Lower lobe of right lung (tissue), 2 donors: ENCODE measurements at places on chromosomes 2 and 18. TPM values are rescaled to one million over a fixed set of nuclear protein-coding genes. Genes with fewer than 3 reads are reported as not detected.

DQX1 gene
- 0.44 TPM for total RNA-seq

DNA sequence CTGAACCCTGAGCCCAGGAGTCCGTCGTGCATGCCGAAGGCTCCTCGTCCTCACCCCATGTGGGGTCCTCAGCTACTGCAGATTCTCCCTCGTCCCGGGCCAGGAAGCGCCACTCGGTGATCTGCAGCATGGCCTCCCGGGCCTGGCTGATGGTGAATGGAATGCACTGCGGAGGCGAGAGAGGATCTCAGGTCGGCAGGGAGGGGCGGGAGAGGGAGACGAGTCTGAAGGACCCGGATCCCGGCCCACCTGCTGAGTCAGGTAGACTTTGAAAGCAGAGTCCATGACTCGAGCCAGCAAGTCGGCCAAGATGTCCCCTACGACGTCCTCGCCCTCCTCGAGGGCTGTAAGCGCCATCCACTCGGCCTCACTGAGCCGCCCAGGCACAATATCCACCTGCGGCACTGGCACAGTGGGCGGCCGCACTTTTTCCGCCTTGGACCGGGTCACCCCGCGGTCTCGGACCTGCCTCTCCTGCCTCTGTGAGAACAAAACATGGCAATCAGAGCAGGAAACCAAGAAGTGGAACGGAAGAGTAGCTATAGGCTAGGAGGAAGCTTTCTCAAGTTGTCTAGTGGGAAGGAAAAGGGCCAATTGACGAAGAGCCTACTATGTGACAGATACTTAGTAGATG lies 5.5 kb downstream of the C2orf81 start:
- peaks cover 11% of the 10 kb centered on the region for H3K27me3 ChIP-seq
- peaks cover 38% of the 10 kb centered on the region for H3K4me1 ChIP-seq
- no peak for DNase-seq
- peak overlapping the region; percentile 36 for H3K27ac ChIP-seq

DNA sequence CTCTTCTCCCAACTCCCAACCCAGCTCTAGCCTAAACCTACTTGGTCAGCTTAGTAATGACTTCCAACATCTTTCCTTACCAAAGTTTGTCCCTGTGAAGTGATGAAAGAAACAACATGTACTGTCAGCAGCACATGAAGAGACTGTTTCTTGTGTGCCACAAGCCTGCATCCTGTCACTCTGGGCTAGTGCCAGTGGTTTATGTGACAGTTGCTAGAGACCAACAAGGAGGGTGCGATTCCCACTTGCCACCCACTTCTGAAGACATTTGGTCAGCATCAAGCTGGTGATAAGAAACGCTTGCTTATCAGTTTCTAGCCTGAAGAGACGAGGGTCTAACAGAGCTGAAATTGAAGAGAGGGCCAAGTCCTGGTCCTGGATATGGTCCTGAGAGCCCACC lies 132.6 kb downstream of the COL4A4 start:
- H3K36me3 ChIP-seq: no peaks in the 10 kb centered on the region
- no peak overlapping the region for H3K4me3 ChIP-seq
- H3K27me3 ChIP-seq: no peaks in the 10 kb centered on the region
- no peaks in the 10 kb centered on the region for H3K4me1 ChIP-seq
- H3K27ac ChIP-seq: no peak overlapping the region
- no peak for DNase-seq

GRCh38 chr18:11163665-11164064 lies 14.3 kb upstream of the PIEZO2 start:
- peaks cover 4% of the 10 kb centered on the region for H3K4me1 ChIP-seq
- DNase-seq: peak; percentile 54
- peaks cover 5% of the 10 kb centered on the region for H3K27me3 ChIP-seq
- no peak overlapping the region for H3K27ac ChIP-seq
- no peak overlapping the region for H3K4me3 ChIP-seq

ANO7 gene
- 1.3 TPM for total RNA-seq

SETBP1 gene
- 25.8 TPM for total RNA-seq

GRCh38 chr2:226208726-226209125 lies 590.9 kb downstream of the IRS1 start:
- peaks cover 11% of the 10 kb centered on the region for H3K4me1 ChIP-seq
- H3K36me3 ChIP-seq: no peaks in the 10 kb centered on the region
- DNase-seq: no peak
- H3K27me3 ChIP-seq: no peaks in the 10 kb centered on the region
- no peak overlapping the region for H3K4me3 ChIP-seq

GRCh38 chr2:165203689-165204559 lies at the start of gene SCN3A:
SCN3A (minus strand) TSS chr2:165204050; CDS start chr2:165176394, 27,656 bp downstream.
- DNase-seq: no peak
- no peaks in the 10 kb centered on the region for H3K36me3 ChIP-seq
- H3K4me3 ChIP-seq: no peak within 1 kb of the TSS
- no peak within 1 kb of the TSS for H3K27ac ChIP-seq
- H3K27me3 ChIP-seq: no peaks in the 10 kb centered on the region

KDM3A gene
- total RNA-seq: 55.8 TPM

DNA sequence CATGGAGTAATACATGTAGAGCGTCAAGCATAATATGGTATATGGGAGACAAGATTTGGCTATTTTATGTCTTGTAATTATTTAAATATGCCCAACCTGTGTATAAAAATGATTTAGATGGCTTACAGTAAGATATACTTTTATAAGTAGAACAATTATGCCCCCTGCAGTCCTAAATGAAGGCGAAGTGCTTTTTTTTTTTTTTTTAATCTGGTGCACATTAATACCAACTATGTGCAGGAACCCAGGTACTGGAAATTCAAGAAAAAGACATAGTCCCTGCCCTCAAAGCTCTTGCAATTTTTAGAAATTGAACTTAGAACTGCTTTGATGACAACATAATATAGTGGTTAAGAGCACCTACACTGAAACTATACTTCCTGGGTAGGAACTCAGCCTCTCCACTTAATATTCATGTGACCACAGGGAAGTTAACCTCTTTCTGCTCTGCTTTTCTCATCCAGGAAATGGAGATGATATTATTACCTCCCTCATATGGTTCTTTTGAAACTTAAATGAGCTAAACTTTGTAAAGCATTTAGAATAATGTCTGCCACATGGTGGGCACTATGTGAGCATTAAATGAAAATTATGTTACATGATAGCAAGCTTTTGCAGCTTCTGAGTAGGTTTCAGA lies 38.1 kb downstream of the AFTPH start:
- H3K4me1 ChIP-seq: peaks cover 7% of the 10 kb centered on the region
- H3K4me3 ChIP-seq: no peak overlapping the region
- H3K27me3 ChIP-seq: no peaks in the 10 kb centered on the region
- H3K36me3 ChIP-seq: no peaks in the 10 kb centered on the region
- H3K27ac ChIP-seq: no peak overlapping the region

- H3K4me3 ChIP-seq: no peak overlapping the region
- no peaks in the 10 kb centered on the region for H3K36me3 ChIP-seq
- no peak for DNase-seq
- no peak overlapping the region for H3K27ac ChIP-seq
These were observed 143.2 kb downstream of the RHBDD1 start for GRCh38 chr2:226979004-226979403.

DNA sequence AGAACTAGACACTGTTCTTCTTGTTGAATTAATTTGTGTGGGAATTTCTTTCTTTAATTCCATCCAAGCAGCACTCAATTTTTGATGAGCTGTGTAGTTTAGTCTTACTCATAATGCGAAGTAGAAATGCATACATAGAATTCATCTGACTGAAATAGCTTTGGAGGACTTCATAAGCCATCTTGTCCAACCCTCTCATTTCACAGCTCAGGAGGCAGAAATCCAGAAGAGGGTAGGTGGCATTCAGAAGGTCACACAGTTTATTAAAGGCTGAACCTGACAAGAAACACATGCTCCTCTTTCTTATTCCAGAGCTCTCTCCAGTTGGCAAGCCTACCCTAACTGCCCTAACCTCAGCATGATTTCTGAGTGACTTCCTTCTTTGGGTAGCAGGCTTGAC lies 169.2 kb upstream of the NOSTRIN start:
- no peaks in the 10 kb centered on the region for H3K36me3 ChIP-seq
- H3K27ac ChIP-seq: no peak overlapping the region
- no peaks in the 10 kb centered on the region for H3K27me3 ChIP-seq
- H3K4me3 ChIP-seq: no peak overlapping the region
- DNase-seq: no peak

GRCh38 chr2:196399722-196400691 lies 228.6 kb upstream of the STK17B start:
- no peak overlapping the region for H3K4me3 ChIP-seq
- no peak overlapping the region for H3K27ac ChIP-seq
- H3K4me1 ChIP-seq: peaks cover 17% of the 10 kb centered on the region
- DNase-seq: no peak

POTEI gene
- total RNA-seq: 0.24 TPM

DNA sequence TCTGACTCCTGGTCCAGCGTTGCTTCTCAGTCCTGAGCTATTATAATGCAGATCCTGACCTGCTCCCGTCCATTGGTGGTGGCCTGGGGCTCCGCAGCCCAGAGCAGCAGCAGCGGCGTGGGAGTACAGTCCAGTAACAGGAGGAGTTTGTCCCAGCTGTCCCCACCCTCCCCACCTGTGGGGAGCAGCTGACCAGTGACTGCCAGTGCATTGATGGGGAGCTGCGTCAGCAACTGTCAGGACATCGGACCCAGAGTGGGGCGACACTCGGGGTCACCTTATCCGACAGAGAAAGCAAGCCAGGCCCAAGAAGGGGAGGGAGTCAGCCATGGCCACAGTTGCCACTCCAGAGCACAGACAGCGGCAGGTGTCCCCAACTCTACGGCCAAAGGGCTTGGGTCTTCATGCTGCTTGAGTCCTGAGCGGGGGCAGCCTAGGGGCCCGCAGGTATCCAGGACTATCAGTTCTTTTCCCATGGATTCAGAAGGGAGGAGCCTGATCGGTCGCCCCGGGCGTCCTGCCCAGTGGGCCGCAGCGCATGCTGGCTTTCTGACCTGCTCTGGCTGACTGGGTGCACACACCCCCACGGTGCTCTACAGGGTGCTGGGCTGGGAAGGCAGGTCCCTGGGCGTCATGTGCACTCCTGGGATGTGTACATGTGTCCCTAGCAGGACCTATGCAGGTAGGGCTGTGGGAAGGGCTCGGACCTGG lies 29.7 kb downstream of the DNMT3A start:
- no peak for DNase-seq
- H3K4me1 ChIP-seq: peaks cover 58% of the 10 kb centered on the region
- peaks cover 18% of the 10 kb centered on the region for H3K36me3 ChIP-seq
- peak overlapping the region; percentile 11 for H3K27ac ChIP-seq

GRCh38 chr2:220876080-220876824 lies 695.9 kb downstream of the EPHA4 start:
- H3K27ac ChIP-seq: no peak overlapping the region
- no peak overlapping the region for H3K4me3 ChIP-seq
- H3K27me3 ChIP-seq: no peaks in the 10 kb centered on the region
- H3K4me1 ChIP-seq: no peaks in the 10 kb centered on the region
- no peaks in the 10 kb centered on the region for H3K36me3 ChIP-seq
